Muscle of leg (tissue), 16 donors: ENCODE measurements at places on chromosomes 7 and 10. TPM values are rescaled to one million over a fixed set of nuclear protein-coding genes. Genes with fewer than 3 reads are reported as not detected.

RELN gene
- 5.3 TPM for polyA plus RNA-seq

RNF32 gene
- 0.77 TPM for polyA plus RNA-seq

ZSCAN25 gene
- polyA plus RNA-seq: 11.0 TPM

FZD8 gene
- 23.1 TPM for polyA plus RNA-seq

PRKG1 gene
- polyA plus RNA-seq: 57.6 TPM

HIF1AN gene
- polyA plus RNA-seq: 27.8 TPM

SH2B2 gene
- 8.7 TPM for polyA plus RNA-seq

FEZF1 gene
- not detected for polyA plus RNA-seq

CFAP46 gene
- 0.73 TPM for polyA plus RNA-seq

INSYN2A gene
- polyA plus RNA-seq: 1.1 TPM

MRC1 gene
- polyA plus RNA-seq: 12.0 TPM

PKD2L1 gene
- 0.09 TPM for polyA plus RNA-seq

MYO3A gene
- 1.9 TPM for polyA plus RNA-seq

CPXM2 gene
- 1.2 TPM for polyA plus RNA-seq

ASIC3 gene
- polyA plus RNA-seq: 2.0 TPM

SAMD9 gene
- polyA plus RNA-seq: 3.3 TPM

NRP1 gene
- 87.6 TPM for polyA plus RNA-seq

TMEM213 gene
- polyA plus RNA-seq: 0.07 TPM

CAMK1D gene
- 1.9 TPM for polyA plus RNA-seq

PIP gene
- polyA plus RNA-seq: not detected

TDRD1 gene
- polyA plus RNA-seq: 0.06 TPM

PON1 gene
- 0.32 TPM for polyA plus RNA-seq

TAS2R41 gene
- not detected for polyA plus RNA-seq

CHAT gene
- not detected for polyA plus RNA-seq

GATA3 gene
- 0.33 TPM for polyA plus RNA-seq

AQP1 gene
- 102 TPM for polyA plus RNA-seq

AKR1D1 gene
- not detected for polyA plus RNA-seq

GHRHR gene
- polyA plus RNA-seq: 0.35 TPM

ADAMTS14 gene
- 25.3 TPM for polyA plus RNA-seq

SLIT1 gene
- 0.66 TPM for polyA plus RNA-seq

STAMBPL1 gene
- 6.3 TPM for polyA plus RNA-seq

NUTM2E gene
- polyA plus RNA-seq: not detected

SLC18A3 gene
- not detected for polyA plus RNA-seq

ATRNL1 gene
- polyA plus RNA-seq: 1.7 TPM

GTF2IRD2 gene
- polyA plus RNA-seq: 8.1 TPM

NODAL gene
- 0.22 TPM for polyA plus RNA-seq

ITIH5 gene
- polyA plus RNA-seq: 60.2 TPM

VPS37D gene
- 5.0 TPM for polyA plus RNA-seq

CDC14C gene
- polyA plus RNA-seq: not detected

POM121 gene
- 30.9 TPM for polyA plus RNA-seq

PRR15 gene
- polyA plus RNA-seq: not detected
